ENCODE measurements at places on chromosomes 7 and 10. TPM values are rescaled to one million over a fixed set of nuclear protein-coding genes. Genes with fewer than 3 reads are reported as not detected.

DNA sequence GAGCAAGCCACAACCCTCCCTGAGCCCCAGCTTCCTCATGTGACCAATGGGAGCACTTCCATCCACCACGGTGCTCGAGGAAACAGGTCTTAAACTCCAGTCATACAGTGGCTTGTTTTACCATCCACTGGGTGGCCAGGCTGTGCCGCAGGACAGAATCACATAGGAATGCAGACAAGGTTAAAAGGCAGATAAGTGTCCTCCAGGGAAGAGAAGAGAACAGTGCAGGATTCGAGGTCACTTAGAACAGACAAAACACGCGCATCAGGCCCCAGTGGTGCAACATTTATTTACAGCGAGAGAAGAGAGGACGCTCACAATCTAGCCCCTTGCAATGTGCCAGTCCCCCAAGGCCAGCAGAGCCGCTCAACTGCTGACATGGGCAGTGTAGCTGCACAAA, 92.8 kb downstream of the TMEM130 start:
- no peak for DNase-seq

- no peak for DNase-seq
These were observed 68.4 kb downstream of the PTEN start for GRCh38 chr10:87931836-87932230.

DNA sequence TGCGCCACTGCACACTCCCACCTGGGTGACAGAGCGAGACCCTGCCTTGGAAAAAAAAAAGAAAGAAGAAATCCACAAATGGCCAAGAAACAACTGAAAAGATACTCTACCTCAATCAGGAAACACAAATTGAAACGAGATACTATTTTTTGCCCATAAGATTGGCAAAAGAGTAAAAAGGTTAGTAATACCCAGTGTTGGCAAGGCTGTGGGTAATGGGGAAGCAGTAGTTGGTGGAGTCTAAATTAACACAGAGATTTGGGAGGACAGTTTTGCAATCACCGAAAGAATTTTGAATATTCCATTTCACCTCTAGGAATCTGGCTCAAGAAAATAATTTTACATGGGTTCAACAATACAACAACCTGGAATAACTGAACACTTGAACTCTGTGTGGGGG, 19.9 kb downstream of the ABRAXAS2 start:
- DNase-seq, result no peak

- DNase-seq, result no peak
These were observed 714 bp upstream of the CASP2 start for GRCh38 chr7:143287339-143287934.

- DNase-seq, result no peak
These were observed 217.0 kb upstream of the PODXL start for GRCh38 chr7:131773413-131773812.

GRCh38 chr7:22726907-22727713, at the start of gene IL6:
IL6 (plus strand) TSS chr7:22727200; CDS start chr7:22727263, 63 bp downstream.
- peak; percentile 75 for DNase-seq

GRCh38 chr7:78169992-78170391, 371.4 kb downstream of the PHTF2 start:
- DNase-seq, result no peak

DNA sequence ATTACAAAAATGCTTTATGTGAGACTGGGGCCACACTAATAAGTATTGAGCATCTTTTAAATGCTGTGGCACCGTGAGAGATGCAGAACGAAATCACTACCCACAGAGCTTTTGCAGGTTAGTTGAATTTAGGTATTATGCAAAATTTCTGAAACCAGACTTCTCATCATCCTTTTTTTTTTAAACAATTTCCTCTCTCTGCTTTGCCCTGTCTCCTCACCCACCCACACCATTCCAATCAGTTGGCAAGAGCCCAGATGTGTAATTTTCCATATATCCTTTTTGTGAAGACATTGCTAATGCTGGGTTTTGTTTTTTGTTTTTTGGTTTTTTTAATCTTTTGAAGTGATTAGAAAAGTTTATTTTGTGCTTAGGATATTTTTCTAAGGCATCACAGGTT, 1.1 kb downstream of the YAE1 start:
- DNase-seq, result no peak

DNA sequence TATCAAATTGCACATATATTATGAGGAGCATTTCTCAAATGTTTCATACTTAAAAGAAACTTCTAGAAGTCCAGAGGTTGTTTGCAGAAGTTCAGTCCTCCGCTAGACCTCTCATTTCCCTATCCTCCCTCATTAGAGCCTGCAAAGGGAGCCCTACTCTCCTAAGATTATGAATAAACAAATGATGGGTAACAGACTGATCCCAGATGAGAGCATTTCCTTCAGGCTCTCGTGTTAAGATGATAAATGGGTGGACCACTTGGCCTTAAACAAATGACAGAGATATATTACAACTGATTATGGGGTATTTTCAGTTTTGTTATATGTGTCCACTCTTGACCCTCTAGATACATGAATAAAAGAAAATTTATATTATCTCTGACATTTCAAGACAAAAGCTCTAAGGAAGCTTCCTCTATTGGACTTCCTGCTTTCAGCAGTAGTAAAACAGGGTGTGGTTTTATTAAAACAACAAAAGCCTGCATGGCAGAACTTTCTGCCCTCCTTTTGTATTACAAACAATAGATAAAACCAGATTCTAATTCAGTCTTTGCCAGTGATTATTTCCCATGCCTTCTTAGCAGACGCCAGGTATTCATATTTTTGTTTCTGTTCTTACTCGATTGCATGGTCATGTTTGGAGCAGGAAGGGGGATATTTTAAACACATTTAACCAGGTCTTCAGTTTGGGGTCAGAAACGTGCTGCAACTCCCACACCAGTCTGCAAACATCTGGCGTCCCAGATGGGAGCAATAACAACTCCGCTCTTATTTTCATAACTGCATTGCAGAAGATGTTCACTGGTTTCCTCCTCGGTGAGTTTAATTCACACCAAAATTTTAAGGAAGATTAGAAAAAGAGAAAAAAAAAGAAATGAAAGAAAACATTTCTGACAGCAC, 52.4 kb upstream of the FAM204A start:
- no peak for DNase-seq

DNA sequence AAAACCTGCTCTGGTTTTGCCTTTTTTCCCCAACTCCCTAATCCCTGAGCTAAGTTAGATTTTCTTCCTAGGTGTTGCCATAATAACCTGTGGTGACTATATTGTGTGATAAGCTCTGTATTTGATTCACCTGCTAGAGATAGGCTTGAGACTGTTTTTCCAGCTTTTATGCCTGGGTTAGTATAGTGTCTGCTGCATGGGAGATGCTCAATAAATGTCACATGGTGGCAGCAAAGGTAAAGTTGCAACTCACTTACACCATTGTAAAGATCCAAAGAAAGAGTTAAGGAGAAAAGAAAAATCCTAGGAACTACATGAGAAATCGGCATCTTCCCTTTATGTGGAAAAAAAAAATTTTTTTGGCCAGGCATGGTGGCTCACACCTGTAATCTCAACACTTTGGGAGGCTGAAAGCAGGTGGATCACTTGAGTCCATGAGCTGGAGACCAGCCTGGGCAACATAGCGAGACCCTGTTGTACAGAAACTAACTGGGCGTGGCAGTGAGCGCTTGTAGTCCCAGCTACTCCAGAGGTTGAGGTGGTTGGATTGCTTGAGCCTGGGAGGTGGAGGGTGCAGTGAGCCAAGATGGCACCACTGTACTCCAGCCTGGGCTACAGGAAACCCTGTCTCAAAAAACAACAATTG, 3.7 kb downstream of the CCNJ start:
- no peak for DNase-seq

DNA sequence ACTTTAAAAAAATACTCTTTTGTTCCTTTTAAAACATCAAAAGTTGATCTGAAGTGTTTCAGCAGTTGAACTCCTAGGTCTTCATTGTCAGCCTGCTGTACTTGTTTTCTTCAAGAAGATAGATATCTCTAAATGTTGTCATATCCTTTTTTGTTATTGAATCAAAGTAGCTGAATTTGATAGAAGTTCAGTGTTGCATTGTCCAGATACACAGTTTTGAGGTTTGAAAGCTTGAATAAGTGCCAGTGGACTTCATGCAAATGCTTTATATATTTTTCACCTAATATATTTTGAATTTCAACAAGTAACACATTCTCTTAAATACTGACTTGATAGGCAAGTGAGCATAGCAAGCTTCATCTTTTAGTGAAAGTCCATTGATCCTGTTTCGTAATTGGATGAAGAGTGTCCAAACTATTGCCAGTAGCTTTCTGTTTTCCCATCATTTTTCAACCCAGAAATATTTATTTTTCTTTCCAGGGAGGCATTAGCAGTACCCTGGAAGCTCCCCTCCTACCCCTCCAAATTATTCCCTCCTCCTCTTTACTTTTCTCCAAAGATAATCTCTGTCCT, 114.4 kb downstream of the TPST1 start:
- DNase-seq, result no peak

GRCh38 chr10:127157089-127157488, 39.3 kb downstream of the INSYN2A start:
- DNase-seq, result no peak

DNA sequence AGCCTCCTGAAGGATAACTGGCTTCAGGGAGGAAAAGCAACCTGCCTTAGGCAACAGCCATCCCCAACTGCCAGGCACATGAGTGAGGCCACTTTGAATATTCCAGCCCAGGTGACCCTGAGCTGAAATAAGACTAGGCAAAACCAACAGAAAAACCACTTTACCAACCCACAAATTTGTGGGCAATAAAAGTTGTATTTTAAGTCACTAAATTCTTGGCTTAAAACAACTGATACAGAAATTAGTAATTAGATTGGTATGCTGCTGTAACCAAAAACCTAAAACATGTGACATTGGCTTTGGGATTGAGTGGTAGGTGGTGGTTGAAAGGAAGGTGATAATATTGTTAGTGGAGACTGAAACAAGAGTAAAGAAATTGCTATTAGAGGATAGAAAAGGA, 39.9 kb downstream of the ABCB4 start:
- DNase-seq, result no peak

DNA sequence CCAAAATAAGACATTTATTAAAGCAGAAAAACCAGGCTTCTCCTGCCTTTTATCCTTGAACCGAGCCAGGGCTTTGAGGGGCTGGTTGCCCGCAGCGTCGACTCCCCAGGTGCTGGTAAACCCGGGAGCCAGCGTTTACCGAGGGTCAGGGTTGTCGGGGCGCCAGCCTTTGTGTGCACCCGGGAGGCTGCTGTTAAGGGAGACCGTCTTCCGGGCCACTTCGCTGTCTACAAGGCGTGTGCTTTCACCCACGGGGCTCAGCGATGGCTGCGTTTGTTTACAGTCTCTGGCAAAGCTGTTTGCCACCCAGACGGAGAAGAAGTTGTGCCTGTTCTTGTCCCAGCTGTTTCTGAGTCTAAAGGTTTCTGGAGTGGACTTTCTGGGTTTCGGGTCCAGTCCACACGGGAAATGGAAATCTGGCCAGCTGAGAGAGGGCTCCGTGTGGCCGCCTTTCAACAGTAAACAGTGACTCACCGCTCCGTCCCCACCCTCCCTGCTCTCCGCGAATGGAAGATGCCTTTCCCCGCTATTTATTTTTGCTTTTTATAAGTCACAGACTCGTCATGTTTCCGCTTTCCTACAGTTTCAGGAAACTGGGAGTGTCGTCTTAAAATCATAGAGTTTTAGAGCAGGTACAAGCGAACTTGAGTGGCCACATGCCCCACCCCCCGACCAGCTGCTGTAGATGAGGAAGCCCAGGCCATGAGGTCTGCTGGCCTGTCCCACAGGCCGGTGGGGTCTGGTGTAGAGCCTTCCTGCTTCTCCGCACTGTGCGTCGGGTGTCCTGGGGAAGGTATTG, 2.2 kb downstream of the MAFK start:
- DNase-seq, result peak; percentile 86

DNA sequence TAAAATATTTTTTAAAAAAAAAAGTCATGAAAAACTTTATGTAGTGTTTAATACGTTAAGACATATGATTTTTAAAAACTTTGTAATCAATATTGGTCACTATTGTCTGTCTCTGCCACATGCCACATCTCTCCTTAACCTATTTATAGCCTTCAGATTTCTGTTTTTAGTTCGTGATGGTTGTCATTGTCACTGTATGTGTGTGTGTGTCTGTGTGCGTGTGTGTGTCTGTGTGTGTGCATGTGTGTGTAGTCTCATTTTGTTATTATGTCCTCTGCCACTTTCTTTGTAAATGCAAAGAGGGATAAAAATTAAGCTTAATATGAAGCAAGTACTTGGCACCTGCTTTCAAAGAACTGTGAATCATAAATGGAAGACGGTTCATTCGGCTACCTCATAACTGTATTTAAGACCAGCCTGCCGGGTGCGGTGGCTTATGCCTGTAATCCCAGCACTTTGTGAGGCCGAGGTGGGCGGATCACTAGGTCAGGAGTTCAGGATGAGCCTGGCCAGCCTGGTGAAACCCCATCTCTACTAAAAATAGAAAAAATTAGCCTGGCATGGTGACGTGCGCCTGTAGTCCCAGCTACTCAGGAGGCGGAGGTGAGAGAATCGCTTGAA, 354.0 kb downstream of the ARL4A start:
- DNase-seq, result no peak

- no peak for DNase-seq
These were observed 10.2 kb upstream of the ADCY1 start for GRCh38 chr7:45563941-45564461.

GRCh38 chr10:133260895-133261725, 15.6 kb downstream of the ADAM8 start:
- DNase-seq, result no peak

DNA sequence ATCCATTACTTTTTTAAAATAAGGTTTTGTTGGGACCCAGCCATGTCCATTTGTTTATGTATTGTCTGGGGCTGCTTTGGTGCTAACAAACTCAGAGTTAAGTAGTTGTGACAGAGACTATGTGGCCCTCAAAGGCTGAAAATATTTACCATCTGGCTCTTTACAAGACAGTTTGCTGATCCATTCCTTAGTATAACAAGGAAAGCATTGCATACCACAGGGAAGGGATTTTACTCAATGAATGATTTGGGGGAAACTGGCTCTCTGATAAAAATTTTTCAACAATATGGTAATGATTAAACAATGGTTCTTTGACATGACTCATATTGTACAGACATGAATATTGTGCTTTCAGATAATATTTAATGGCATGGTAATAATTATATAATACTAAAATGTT, 738.1 kb downstream of the KCNMA1 start:
- DNase-seq, result no peak

DNA sequence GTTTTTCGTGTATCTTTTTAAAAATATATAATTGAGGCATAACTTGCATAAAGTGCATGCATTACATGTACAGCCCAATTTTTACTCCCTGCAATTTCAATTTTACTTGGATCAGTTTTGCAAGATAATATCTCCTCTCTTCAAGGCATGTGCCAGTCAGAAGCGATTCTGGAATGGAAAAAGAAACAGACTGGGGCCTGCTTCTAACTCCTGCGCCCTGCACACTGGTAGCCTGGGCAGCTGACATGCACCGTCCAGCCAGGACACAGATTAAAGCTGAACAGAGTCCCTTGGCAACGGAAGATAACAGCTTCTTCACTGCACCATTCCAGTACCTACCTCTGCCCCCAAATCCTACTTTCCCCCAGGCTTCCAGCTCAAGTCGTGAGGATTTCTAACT, 182.1 kb downstream of the FAM107B start:
- no peak for DNase-seq

The ATRNL1 gene
- total RNA-seq, result 8.0 TPM

The CAPZA2 gene
- 111 TPM for total RNA-seq

The SLC39A12 gene
- total RNA-seq, result not detected

The SKIDA1 gene
- total RNA-seq, result 1.2 TPM

The RET gene
- 0.44 TPM for total RNA-seq

The MRLN gene
- not detected for total RNA-seq

The ABCB1 gene
- 3.7 TPM for total RNA-seq

The DNMBP gene
- total RNA-seq, result 48.3 TPM

The TMEM270 gene
- not detected for total RNA-seq

All from glomerular endothelial cell (primary cell).